Activated naive CD4-positive, alpha-beta T cell treated with anti-CD3 and anti-CD28 coated beads, Interleukin-2, amount 10 ng/mL, durations not matched to agents 7 days and 5 days (primary cell): ENCODE measurements at places on chromosomes 16 and 17.

GRCh38 chr17:28982131-28982793 lies 23.6 kb downstream of the SEZ6 start:
- DNase-seq, result peak; percentile 60

DNA sequence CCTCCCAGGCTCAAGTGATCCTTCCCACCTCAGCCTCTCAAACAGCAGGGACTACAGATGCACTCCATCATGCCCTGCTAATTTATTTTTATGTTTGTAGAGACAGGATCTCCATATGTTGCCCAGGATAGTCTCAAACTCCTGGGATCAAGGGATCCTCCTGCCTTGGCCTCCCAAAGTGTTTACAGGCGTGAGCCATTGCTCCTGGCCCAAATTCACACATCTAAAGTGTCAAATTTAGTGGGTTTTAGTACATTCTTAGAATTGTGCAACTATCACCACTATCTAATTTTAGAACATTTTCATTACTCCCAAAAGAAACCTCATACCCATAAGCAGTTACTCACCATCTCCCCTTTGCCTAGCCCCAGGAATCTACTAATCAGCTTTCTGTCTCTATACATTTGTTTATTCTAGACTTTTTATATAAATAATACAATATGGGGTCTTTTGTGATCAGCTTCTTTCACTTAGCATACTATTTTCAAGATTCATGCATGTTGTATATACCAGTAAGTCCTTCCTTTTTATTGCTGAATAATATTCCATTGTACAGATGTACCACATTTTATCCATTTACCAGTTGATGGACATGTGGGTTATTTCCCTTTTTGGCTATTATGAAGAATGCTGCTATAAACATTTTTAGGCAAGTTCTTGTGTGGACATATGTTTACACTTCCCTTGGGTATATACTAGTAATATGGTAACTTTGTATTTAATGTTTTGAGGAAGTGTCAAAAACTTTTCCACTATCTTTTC lies 25.1 kb upstream of the ITGA2B start:
- DNase-seq, result no peak

GRCh38 chr16:19179546-19180490 lies 11.8 kb downstream of the SYT17 start:
- DNase-seq, result peak; percentile 28

GRCh38 chr16:58152246-58152868 lies 23.2 kb upstream of the CFAP20 start:
- DNase-seq, result no peak

DNA sequence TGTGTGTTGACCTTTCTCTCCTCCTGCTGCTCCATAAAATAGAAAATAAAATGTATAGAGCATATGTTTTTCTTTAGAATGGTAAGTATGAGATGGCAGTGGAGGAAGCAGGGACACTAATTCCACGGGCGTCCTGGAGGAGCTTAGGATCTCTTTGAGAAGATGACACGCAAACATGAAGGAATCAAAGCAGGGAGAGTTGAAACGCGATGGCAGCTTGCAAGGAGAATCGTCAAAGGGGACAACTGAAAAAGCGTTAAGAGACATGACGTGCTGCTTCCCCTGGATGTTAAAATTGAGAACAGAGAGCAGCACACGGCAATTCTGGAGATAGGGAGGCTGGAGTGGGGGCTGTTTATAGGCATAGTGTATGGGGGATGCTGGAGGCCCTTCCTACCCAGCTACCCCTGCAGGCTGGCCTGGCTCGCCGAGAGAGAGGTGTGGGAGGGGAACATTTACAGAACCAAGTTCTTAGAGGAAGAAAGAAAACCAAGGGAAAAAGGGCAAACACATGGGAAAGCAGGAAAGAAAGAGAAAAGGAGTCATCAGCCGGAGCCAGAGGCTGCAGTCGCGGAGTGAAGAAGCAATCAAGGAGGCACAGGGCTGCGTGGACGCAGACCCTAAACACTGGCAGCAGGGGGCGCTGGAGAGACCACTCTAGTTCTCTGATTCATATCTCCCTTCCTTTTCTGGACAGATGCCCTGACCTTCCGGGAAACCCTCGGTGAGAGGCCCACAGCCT lies 55.8 kb downstream of the MYH13 start:
- DNase-seq, result peak; percentile 36

- no peak for DNase-seq
Observed at GRCh38 chr16:68097088-68097487, 11.9 kb downstream of the NFATC3 start.
